ENCODE measurements at places on chromosomes 5 and 9.

DNA sequence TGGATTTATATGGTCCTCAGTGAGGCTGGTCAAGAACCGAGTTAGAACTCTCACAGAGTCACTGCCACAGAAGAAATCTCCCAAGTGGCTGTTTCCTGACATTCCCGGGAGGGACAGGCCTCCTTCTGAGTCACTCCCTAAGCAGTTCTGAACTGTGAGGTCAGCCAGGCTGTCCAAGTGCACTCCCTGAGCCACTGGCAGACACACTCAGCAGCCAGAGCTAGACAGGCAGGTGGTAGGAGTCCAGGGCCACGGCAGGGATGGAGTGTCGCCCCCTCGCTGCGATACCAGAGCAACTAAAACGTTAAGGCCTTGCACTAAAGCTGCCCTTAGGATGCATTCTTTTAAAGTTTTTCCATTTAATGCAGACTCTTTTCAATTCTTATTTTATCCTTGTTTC is 3.4 kb downstream of the IL4 start:
- no peak for DNase-seq

GRCh38 chr5:176875783-176876505 is 23.2 kb downstream of the HK3 start:
- DNase-seq: no peak

- no peak for DNase-seq
These were observed 10.6 kb downstream of the NOL6 start for GRCh38 chr9:33463151-33463550.

- DNase-seq: no peak
These were observed 282.9 kb downstream of the ARHGAP26 start for GRCh38 chr5:143052967-143053682.

- no peak for DNase-seq
These were observed 11.1 kb upstream of the NRG2 start for GRCh38 chr5:140054086-140054689.

Measured in activated CD4-positive, CD25-positive, alpha-beta regulatory T cell (primary cell).